ENCODE measurements at places on chromosomes 7 and 10. TPM values are rescaled to one million over a fixed set of nuclear protein-coding genes. Genes with fewer than 3 reads are reported as not detected.
A peak's percentile ranks its signal among the peaks of the same experiment; 100 is the strongest.

DBNL gene
- total RNA-seq = 60.2 TPM

JCAD gene
- total RNA-seq = 3.2 TPM

TDRD1 gene
- 0.17 TPM for total RNA-seq

CCDC126 gene
- 11.3 TPM for total RNA-seq

WEE2 gene
- not detected for total RNA-seq

DNA sequence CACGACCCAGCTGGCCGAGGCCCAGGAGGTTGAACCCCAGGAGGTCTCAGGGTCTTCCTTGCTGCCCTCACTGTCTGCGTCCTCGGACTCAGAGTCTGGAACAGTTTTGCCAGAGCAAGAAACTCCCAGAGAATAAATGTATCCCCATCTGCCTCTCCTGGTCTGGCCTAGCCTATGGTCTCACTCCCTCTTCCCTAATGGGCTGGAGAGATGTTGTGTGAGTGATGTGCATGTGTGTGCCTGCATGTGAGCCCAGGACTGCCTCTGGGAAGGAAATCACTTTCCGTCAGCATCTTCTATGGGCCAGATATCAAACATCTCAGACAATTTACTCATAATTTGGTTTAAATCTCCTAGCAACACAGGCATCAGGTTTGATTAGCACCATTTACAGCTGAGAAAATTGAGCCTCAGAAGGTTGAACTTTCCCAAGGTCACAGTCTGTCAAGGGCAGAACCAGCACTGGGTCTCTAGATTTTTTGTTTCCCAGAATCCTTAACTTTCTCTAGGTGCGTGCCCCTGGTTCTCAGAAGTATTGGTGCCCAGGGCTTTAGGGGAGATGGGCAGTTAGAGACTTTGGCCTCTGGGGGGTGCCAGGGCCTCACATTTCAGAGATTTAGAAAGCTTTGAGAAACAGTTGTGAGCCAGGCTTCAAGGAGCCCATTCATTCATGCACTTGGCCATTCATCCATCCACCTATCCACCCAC lies 4.9 kb downstream of the TMEM270 start:
- no peak overlapping the region for H3K4me3 ChIP-seq
- H3K4me1 ChIP-seq = peaks cover 13% of the 10 kb centered on the region
- DNase-seq = peak; percentile 57
- H3K27ac ChIP-seq = no peak overlapping the region
- H3K36me3 ChIP-seq = no peaks in the 10 kb centered on the region

GRCh38 chr10:113610631-113611601 lies 52.9 kb downstream of the NRAP start:
- no peaks in the 10 kb centered on the region for H3K36me3 ChIP-seq
- DNase-seq = no peak
- H3K4me1 ChIP-seq = no peaks in the 10 kb centered on the region
- H3K27me3 ChIP-seq = no peaks in the 10 kb centered on the region
- H3K27ac ChIP-seq = no peak overlapping the region

DNA sequence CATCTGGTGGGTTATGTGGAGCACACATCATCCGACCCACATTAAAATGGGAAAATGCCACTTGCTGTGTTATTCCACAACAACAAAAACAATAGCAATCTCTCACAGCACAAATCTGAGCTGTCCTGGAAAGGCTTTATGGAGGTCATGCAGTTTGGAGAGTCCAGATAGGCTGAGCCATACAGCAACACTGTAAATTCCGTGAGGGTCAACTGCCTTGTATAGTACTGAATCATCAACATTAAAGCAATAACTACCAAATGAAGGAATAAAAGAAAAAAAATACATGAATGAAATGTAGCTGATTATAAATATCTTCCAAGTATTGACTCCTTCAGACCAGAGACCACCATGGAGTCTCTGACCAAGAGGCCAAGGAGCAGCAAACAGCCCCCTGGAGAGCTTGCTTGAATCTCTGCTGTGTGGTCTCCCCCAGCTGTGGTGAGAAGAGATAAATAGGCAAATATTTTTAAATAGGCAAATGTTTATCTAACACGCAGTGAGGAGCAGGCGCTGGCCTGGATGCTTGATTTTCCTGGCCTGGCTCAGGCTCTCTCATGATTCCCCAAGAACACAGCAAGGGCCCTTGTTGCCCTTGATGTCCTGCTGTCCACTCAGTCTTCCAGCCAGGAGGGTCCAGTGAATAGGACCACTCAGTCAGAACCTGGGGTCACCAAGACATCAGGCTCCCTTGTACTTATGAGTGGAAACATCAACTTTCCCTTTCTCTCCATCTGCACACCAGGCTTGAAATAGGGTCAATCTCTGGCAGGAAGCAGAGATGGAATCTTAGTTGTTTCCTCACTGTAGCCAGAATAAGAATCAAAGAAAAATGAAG lies 1021.3 kb downstream of the XPNPEP1 start:
- H3K27me3 ChIP-seq = no peaks in the 10 kb centered on the region
- H3K4me1 ChIP-seq = no peaks in the 10 kb centered on the region
- DNase-seq = no peak

DNA sequence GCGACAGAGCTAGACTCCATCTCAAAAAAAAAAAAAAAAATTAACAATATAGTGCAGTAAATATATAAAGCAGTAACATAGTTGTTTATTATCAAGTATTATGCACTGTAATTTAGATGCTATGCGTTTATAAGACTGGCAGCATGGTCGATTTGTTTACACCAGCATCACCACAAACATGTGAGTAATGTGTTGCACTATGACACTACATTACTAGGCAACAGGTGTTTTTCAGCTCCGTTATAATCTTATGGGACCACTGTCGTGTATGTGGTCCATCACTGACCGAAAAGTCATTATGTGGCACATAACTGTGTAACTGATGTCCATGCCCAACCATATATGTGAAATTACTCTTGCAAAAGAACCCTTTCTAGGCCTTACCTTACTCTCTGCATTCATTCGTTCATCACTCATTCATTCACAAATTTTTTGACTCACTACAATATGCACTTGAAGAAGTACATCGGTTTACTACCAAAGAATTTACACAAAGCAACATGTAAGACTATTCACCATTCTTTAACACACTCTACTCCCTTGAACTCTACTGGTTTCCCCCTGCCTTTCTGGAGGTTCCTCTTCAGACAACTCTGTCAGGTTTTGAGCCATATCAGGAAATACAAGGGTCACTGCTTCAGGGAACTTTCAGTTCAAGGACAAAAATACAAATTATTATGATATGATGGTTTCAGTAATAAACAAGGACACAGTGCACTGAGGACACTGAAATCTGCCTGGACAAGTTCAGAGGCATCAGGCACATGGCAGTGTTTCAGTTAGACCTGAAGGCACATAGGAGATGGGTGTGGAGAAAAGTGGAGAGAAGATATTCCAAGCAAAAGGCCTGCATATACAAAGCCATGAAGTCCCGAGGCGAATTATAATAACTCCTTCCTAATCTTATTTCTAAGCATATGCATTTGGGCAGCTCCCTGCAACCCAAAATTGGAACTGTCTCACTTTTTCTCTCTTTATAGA lies 17.4 kb downstream of the ITGB1 start:
- no peaks in the 10 kb centered on the region for H3K27me3 ChIP-seq
- no peak for DNase-seq
- H3K36me3 ChIP-seq = no peaks in the 10 kb centered on the region
- H3K4me1 ChIP-seq = peaks cover 13% of the 10 kb centered on the region
- no peak overlapping the region for H3K27ac ChIP-seq
- no peak overlapping the region for H3K4me3 ChIP-seq

- H3K27me3 ChIP-seq = no peaks in the 10 kb centered on the region
- H3K4me1 ChIP-seq = peaks cover 10% of the 10 kb centered on the region
- H3K36me3 ChIP-seq = no peaks in the 10 kb centered on the region
- H3K27ac ChIP-seq = peak overlapping the region; percentile 66
- no peak overlapping the region for H3K4me3 ChIP-seq
These were observed 16.1 kb downstream of the MYOF start for GRCh38 chr10:93465806-93466675.

GRCh38 chr7:127807340-127807739 lies 155.3 kb downstream of the SND1 start:
- no peak overlapping the region for H3K27ac ChIP-seq
- no peak overlapping the region for H3K4me3 ChIP-seq
- H3K36me3 ChIP-seq = no peaks in the 10 kb centered on the region
- DNase-seq = no peak

GRCh38 chr7:120609136-120609753 lies 248.7 kb downstream of the TSPAN12 start:
- no peaks in the 10 kb centered on the region for H3K27me3 ChIP-seq
- H3K4me1 ChIP-seq = no peaks in the 10 kb centered on the region
- no peak overlapping the region for H3K4me3 ChIP-seq
- DNase-seq = no peak
- H3K27ac ChIP-seq = no peak overlapping the region

GRCh38 chr10:121735263-121735662 lies 137.0 kb upstream of the FGFR2 start:
- no peaks in the 10 kb centered on the region for H3K36me3 ChIP-seq
- H3K27me3 ChIP-seq = no peaks in the 10 kb centered on the region
- no peak for DNase-seq

DNA sequence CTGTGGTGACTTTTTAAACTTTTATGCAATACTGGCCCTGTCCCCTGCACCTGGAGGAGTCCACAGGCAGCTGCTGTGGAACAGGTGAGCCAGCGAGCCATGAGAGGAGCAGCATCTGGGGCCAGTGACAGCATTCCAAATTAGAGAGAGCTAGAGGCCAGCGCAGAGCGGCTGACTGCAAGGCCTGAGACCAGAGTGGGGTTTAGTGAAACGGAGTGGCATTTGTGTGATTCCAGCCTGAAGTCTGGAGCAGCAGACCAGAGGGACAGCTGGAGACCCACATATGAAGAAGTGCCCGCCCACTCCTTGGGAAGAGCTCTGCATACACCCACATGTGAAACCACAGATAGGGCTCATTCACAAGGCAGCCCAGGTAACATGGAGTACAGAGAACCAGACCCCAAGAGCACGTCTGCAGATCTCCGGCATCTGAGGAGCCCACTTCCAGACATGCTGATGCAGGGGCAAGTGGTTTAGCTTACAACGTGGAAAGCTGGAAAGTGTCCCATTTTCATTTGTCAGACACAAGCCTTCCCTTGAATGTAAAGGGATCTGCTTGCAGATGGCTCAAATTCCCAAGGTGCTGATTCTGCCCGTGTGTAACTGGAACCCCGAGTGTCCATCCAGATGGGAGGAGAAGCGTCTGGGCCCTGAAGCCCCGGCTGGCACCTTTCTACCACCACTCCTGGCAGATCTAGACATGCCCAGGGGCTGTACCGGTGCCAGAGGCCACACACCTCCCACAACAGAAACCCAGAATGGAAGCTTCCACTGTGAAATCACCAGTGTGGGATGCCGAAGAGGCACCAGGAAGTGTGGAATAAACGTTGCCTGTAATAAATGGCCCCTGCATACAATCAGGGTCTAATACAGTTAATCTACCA lies 256.0 kb upstream of the TCERG1L start:
- no peaks in the 10 kb centered on the region for H3K36me3 ChIP-seq
- no peak overlapping the region for H3K27ac ChIP-seq
- no peaks in the 10 kb centered on the region for H3K27me3 ChIP-seq
- peak; percentile 20 for DNase-seq
- no peaks in the 10 kb centered on the region for H3K4me1 ChIP-seq
- no peak overlapping the region for H3K4me3 ChIP-seq

DNA sequence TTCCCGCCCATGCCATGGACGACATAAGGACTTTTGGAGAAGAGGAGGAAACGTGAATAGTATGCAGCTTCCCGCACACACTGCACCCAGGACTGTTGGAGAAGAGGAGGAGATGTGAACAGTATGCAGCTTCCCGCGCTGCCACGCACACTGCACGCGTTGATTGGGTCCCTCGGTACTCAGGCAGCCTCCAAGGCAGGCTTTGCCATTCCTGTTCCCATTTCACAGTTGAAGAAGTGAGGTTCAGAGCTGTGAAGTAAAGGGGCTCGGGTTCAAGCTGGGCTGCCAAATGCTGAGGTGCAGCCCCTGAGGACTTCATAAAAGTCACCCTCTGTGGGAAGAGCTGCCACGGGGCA lies 147.9 kb upstream of the FAM20C start:
- H3K4me1 ChIP-seq = no peaks in the 10 kb centered on the region
- no peaks in the 10 kb centered on the region for H3K36me3 ChIP-seq
- no peak overlapping the region for H3K4me3 ChIP-seq
- H3K27ac ChIP-seq = no peak overlapping the region
- no peaks in the 10 kb centered on the region for H3K27me3 ChIP-seq
- DNase-seq = no peak

GRCh38 chr7:138204982-138205298 lies 128.7 kb downstream of the AKR1D1 start:
- H3K36me3 ChIP-seq = no peaks in the 10 kb centered on the region
- no peaks in the 10 kb centered on the region for H3K27me3 ChIP-seq
- no peak for DNase-seq
- H3K4me3 ChIP-seq = no peak overlapping the region

DNA sequence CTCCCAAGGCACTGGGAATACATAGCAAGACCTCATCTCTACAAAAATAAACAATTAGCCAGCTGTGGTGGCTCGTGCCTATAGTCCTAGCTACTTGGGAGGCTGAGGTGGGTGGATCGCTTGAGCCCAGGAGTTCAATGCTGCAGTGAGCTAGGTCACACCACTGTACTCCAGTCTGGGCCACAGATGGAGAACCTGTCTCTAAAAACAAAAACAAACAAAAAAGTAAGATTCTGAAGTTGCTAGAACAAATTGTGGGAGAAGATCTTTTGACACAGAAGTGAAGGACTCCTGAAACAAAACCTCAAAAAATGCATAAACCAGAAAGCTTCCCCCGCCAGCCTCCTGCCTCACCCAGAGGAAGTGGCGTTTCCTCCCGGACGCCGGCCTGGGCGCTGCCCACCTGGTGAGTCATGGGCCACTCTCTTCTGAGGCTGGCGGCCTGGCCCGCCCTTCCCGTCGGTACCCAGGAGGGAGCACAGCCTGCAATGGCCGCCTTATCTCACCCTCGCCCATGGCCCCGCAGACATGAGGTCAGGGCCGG lies 25.4 kb upstream of the ELN start:
- H3K27me3 ChIP-seq = no peaks in the 10 kb centered on the region
- no peaks in the 10 kb centered on the region for H3K4me1 ChIP-seq
- H3K4me3 ChIP-seq = no peak overlapping the region
- no peaks in the 10 kb centered on the region for H3K36me3 ChIP-seq
- H3K27ac ChIP-seq = no peak overlapping the region

Measured in liver (tissue), 10 donors.